Left renal pelvis (tissue), 4 donors: ENCODE measurements at places on chromosomes 2 and 18.

DNA sequence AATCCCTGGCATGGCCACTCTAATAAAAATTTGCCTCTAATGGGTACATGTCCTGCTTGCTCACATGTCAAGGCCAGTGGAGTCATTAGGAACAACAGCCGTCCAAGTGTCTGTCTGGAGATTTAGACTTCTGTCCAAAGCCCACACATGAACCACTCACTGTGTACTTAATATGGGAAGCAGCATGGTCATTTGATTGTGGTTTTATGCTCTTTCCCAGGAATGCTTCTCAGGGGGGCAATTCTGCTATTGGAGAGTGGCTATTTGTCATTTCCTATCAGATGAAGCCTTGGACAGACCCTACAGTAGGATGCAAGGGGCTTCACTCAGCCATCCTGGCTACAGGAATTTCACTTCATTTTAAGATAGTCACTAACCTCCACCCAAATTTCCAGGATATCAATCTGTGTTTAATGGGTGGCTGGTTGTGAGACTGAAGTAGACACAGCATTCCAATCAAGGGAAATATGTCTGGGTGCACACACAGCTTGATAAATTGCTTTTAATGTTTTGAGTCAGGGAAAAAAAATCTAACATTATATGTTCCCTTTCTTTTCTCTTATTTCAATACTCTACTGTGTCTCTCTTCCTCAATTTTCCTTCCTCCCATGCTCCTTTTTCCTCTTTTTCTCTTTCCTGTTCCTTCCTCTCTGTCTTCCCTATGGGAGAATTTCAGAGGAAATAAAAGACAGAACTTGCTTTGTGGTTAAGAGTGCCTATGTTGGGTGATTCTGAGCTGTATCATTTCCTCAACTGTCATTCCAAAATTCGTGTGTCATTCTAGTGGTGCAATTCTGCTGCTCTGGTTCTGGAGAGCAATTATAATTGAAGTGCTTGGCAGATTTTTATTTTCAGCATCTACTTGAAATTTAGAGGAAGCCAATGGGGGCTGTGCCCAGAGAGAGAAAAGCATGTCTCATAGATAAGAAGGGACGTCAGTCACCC, 320.1 kb downstream of the OSR1 start:
- DNase-seq = no peak

DNA sequence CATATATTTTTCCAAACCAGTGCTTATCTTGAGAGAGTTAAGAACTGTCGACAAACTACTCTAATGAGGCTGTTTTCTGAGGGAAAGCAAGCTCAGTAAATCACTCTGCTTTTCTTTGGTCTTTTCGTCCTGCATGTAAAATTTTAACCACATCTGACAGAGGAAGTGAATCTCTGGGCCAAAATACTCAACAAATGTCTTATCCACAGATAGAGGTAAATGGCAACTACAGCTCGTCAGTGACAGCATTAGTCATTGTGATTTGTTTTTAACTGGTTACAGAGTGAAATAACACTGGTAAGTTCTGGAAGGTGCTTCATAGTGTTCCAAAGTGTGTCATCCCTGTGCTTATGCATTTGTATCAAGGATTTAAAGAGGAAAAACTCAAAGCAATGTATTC, 82.6 kb upstream of the SLC8A1 start:
- DNase-seq = no peak

GRCh38 chr2:143029141-143029540, 100.1 kb upstream of the ARHGAP15 start:
- no peak for DNase-seq

DNA sequence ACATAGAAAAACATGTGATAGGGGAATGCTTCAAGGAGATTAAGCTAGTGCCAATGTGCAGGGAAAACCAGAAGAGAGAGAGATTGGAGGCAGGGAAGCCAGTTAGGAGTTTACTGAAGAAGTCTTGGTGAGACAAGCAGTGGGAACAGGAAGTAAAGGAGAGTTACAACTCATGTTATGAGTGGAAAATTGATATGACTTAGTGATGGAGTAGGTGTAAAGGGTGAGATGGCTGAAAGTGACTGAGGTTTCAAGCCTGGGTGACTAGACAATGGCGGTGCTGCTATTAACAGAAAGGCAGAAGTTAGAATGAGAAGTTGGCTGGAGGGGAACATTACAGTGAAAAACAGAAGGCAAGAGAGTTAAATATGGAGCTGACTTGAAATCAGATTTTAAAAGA, 16.5 kb downstream of the DOK1 start:
- no peak for DNase-seq

DNA sequence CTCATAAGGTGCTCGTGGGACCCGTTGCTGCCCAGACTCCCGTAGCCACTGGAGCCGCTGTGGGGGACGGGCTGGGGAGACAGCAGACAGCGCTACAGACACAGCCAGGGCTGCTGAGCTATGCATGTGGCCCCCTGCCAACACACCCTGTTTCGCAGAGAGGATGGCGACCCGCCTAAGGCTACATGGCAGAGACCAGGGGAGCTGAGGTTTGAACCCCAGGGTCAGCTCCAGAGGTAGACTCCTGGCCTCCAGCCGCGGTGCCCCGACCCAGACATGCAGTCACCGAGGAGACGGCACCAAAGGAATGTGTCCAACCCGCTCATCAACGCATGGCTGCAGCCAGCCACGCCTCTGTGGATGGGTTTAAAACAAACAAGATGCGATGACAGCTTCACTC, 21.0 kb upstream of the HES6 start:
- DNase-seq = no peak

- no peak for DNase-seq
Observed at GRCh38 chr2:102317715-102318114, 6.4 kb downstream of the IL1RL1 start.

- no peak for DNase-seq
Observed at GRCh38 chr2:234290671-234291070, 206.2 kb downstream of the ARL4C start.

- DNase-seq = no peak
Observed at GRCh38 chr2:134258684-134259388, 5.0 kb downstream of the MGAT5 start.

DNA sequence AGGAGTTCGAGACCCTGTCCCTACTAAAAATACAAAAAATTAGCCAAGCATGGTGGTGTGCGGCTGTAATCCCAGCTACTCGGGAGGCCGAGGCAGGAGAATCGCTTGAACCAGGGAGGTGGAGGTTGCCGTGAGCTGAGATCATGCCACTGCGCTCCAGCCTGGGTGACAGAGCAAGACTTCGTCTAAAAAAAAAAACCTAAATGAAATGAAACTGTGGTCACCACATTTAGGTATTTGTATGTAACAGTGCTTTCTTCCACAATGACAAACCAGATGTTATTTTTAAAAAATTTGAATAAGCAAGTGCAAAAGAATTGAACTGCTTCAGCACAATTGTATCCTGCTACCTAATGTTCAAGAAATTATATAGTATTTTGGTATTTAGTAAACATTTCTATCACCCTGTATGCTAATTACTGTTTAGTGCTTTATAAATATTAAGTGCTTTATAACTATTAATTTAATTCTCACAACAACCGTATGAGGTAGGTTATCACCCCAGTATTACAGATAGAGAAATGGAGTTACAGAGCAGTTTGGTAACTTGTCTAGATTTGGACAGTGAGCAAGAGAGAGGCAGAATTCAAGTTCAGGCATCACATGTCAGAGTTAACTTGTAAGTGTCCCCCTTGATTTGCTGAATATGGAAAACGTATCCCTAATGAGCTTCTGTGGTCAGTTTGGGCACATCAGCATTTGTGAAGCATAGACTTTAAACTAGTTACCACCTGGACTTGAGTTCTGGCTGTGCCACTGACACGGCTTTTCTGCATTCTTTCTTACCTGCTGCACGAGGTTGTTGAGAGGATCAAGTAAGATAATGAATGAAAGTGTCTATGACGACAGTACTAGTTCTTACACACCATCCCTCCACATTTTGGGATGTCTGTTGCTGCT, 14.4 kb downstream of the PHLPP1 start:
- DNase-seq = no peak

GRCh38 chr2:237296756-237297155, 117.2 kb downstream of the COL6A3 start:
- no peak for DNase-seq

DNA sequence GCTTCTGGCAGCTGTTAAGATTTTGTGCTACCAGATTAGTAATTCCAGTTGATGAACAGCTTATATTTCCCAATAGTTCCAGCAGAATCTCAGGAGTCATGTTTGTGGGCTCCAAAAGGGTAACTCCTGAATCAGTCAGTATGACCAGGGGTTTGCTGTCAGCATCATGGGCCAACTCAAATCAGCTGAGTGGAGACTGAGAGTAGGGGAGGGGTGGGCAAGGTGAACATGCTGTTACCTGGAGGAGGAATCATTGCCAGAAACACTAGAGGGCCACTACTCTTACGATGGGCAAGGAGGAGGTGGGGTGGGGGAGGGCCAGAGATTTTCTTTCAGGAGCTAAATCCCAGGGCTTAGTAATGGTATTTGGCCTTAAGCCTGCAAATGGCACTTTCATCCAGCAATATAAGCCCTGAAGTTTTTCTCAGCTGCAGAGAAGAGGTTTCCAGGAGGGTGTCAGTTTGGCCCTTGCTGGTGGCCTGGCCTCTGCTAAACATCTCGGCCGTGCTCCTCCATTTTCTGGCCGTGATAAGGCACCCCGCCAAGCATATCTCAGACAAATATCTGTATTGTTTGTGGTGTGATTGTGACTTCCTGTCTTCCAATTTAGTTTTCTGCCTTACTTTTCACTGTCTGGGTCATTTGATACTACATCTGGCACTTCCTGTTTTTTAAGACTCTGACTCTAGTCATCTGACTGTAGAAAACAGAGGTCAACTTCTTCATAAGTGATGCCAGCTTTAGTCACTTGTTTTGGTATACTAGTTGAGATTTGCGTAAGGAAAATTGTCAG, 120.5 kb upstream of the CXCR4 start:
- no peak for DNase-seq

- DNase-seq = no peak
Observed at GRCh38 chr2:128260239-128261138, 58.2 kb downstream of the HS6ST1 start.
